ENCODE measurements at places on chromosomes 2 and 18.

- DNase-seq, result no peak
Observed at GRCh38 chr2:229437467-229437866, 166.4 kb upstream of the PID1 start.

DNA sequence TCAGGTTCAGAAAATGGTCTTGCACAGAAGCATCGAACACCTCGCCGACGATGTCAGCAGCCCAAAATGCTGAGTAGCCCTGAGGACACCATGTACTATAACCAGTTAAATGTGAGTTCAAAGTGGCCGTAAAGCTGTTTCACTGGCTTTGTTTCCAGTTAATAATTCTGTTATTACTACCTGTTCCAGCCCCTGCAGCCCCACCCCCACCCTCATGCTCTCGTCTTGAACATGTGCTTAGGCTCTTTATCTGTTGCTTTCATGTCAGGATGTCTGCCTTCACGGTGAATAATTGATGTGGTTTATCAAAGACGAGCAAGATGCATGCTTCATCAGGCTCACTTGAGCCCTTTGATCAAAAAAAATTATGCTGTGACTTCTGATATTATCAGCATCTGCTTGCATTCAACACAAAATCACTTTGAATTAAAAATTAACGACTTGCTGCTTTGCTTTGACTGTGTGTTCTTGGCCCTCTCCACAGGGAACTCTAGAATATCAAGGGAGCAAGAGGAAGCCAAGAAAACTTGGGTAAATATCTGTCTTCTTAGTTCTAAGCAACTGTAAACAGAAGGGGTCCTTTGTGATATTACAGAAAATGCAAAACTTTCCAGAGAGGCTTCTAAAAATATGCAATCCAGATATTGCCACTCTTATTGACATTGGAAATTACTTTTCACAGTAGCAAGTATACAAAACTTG is 63.4 kb upstream of the SP5 start:
- DNase-seq, result no peak

- DNase-seq, result peak; percentile 40
Observed at GRCh38 chr2:227462972-227463931, 8.7 kb upstream of the AGFG1 start.

- DNase-seq, result no peak
Observed at GRCh38 chr2:188986839-188987238, 12.7 kb downstream of the COL3A1 start.

DNA sequence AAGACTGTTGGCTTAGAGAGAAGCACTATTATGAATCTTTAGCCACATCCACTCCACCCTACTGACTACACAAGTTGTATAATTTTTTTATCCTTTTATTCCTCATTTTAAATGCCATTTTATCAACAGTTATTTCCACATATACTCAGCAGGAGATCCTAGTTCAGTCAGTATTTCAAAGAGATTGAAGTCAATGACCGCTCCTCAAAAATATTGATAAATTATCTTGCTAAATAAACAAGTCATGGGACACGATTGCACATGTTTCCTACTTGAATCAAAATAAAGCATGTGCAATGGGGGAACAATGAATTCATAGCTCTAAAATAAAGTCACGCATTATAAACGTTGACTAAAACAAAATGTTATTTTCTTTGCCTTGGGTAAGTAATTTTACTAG is 496.5 kb downstream of the LRRTM4 start:
- DNase-seq, result no peak

GRCh38 chr2:60998628-60999545 is 18.6 kb upstream of the PEX13 start:
- no peak for DNase-seq

DNA sequence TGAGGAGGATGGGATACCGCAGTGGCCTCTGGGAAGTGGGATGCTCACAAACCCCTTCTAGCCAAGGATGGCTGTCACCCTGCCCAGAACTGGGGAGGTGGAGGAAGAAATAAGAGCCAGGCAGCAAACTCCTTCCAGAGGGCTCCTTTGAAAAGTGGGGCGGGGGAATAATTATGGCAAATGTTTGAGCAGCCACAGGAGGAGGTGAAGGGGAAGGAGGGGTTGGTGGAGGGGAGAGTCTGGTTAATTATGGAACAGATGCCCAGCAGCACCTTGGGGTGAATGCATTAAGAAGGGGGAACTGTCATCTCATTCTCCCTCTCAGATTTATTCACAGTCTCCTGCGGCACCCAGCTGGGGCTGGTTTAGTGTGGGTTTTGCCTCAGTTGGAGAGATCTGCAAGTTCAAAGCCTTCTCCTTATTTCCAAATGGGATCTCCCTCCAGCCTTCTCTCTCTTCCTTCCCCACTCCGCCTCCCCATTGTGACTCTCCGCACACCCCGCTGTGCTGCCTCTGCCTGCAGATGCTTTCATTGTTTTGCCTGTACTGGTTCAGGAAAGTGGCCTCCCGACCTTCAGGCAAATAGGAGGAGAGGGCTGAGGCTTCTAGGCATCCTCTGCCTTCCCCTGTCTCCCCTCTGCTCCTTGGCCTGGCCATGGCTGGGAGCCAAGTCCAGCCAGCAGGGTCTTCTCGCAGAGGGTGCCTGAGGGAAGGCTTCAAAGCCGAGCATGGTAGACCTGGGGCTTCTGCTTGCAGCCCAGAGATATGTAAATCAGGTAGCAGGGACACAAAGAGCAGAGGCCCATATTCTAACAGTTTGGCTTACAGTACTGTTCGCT is 457.2 kb upstream of the MEX3C start:
- DNase-seq, result no peak

DNA sequence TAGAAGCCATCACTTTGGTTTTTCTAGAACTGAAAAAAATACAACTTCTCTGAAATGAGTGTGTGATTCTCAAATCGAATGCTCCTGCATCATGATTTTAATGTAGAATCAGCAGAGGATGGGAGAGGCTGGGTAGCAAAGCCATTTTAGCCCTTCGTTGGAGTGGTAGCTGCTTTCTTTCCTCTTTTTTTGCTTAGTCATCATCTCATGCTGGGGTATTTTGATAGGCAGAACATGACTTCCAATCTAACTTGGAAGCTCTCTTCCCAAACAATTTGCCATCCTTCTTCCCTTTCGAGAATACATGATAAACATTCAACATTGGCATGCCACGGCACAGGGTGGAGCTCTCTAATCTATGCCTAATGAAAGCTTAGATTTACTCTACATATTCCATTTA is 311.2 kb upstream of the LRATD1 start:
- no peak for DNase-seq

DNA sequence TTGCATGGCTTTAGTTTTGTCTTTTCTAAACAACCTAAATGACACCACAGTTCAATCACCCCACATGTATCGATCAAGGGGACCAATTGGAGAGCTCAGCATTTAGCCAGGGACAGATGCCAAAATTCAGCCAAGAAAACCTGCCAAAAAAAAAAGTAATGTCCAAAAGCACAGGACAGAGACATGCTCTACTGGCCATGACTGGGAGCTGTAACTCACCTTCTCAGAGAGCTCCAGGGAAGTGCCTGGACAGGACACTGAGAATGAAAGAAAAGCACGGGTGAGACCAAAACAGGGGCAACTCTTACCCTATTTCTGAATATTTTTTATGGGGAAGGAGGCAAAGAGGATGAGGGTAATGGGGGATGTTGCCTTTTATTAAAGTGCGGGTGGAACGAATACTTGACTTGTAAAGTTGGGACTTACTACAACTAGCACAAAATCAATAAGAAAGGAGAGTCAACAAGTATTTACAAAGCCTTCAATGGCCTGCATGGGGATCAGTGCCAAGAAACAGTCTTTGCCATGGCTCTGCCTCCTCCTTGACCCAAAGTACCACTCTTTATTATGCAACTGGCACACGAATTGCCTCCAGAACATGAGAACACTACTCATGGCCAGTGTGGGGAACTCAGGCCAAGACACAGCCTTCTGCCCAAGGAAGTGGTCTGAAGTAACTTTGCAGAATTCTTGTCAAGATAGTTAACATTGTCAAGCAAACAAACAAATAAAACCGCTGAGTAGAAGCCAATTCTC is 72.9 kb upstream of the HK2 start:
- DNase-seq, result no peak

- no peak for DNase-seq
Observed at GRCh38 chr2:38013158-38013752, 62.7 kb downstream of the CYP1B1 start.

DNA sequence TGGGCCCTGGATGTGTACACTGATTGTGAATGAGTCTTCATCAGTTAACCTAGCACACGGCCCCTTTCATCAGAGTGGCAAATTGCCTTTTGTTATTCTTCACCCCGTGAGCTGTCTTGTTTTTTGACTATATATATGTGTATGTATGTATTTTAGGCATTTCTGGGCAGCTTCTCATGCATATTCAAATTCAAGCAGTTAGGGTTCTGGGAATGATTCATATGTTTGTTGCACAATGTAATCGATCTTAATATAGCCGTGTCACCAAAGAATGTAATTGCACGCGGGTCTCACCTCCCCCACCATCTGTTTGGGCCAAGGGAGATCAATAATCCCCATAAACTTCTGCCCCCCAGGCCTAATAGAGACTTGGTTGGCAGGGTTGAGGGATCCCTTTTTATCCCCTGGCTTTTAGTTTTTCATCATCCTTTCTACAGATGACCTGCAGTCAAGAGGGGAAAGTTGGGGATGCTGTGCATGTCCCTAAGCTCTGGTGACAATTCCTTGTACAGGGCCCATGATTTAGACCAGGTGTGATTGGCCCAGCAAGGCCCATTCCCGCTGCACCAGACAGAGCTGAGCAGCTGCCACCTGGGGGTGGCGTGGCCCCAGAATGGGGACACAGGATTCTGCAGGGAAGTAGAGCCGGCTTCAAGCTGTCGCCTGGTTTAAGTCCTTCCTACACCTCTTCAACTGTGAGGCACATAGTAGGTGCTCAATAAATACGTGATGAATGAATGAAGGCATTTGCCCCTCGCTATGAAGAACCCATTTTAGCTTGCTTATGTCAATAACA is 19.2 kb downstream of the KCNF1 start:
- DNase-seq, result no peak

Measured in activated T-cell treated with anti-CD3 and anti-CD28 coated beads, Interleukin-2, amount 50 U/mL, for 72 hours (primary cell).